ENCODE measurements at places on chromosomes 1 and 21. TPM values are rescaled to one million over a fixed set of nuclear protein-coding genes. Genes with fewer than 3 reads are reported as not detected.
A peak's percentile ranks its signal among the peaks of the same experiment; 100 is the strongest.

- no peak overlapping the region for H3K4me3 ChIP-seq
- H3K27ac ChIP-seq = no peak overlapping the region
- DNase-seq = no peak
- peaks cover 63% of the 10 kb centered on the region for H3K27me3 ChIP-seq
- no peaks in the 10 kb centered on the region for H3K4me1 ChIP-seq
- no peaks in the 10 kb centered on the region for H3K36me3 ChIP-seq
Observed at GRCh38 chr1:34178072-34178471, 1.4 kb downstream of the C1orf94 start.

- H3K36me3 ChIP-seq = no peaks in the 10 kb centered on the region
- H3K27me3 ChIP-seq = peaks cover 12% of the 10 kb centered on the region
- H3K4me1 ChIP-seq = peaks cover 27% of the 10 kb centered on the region
- DNase-seq = no peak
Observed at GRCh38 chr1:116713474-116713873, 40.8 kb upstream of the CD2 start.

DNA sequence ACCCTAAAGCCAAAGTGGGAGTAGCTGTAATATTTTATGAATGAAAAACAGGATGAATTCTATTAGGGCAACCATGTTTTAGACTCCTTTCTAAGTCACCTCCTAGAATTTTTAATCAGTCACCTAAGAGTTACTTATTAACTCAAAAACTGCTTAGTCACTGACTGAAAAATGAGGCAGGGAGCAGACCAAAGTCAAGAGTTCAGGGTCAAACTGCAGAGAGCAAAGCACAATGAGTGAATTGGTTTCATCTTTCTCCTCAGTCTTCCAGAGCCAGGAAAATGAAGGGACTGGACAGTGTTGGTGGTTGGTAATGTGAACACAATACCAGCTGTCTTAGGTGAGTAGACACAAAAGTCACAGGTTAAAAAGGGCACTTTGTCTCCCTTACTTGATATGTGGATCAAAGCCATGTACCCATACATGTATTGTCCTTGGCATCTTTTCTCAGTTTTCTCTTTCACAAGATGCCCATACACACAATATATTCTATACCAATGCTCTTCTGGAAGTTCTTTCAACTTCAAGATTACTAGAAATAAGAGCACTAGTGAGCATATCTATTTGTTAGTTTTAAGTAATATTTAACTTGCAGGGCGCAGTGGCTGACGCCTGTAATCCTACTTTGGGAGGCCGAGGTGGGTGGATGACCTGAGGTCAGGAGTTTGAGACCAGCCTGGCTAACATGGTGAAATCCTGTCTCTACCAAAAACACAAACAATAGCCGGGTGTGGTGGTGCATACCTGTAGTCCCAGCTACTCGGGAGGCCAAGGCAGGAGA is 42.2 kb downstream of the ATP1B1 start:
- no peaks in the 10 kb centered on the region for H3K4me1 ChIP-seq
- no peaks in the 10 kb centered on the region for H3K27me3 ChIP-seq
- no peaks in the 10 kb centered on the region for H3K36me3 ChIP-seq
- no peak overlapping the region for H3K27ac ChIP-seq
- H3K4me3 ChIP-seq = no peak overlapping the region
- DNase-seq = no peak

- H3K27ac ChIP-seq = no peak overlapping the region
- no peak for DNase-seq
- H3K27me3 ChIP-seq = no peaks in the 10 kb centered on the region
- no peaks in the 10 kb centered on the region for H3K4me1 ChIP-seq
Observed at GRCh38 chr1:232218955-232219865, 410.7 kb downstream of the SIPA1L2 start.

DNA sequence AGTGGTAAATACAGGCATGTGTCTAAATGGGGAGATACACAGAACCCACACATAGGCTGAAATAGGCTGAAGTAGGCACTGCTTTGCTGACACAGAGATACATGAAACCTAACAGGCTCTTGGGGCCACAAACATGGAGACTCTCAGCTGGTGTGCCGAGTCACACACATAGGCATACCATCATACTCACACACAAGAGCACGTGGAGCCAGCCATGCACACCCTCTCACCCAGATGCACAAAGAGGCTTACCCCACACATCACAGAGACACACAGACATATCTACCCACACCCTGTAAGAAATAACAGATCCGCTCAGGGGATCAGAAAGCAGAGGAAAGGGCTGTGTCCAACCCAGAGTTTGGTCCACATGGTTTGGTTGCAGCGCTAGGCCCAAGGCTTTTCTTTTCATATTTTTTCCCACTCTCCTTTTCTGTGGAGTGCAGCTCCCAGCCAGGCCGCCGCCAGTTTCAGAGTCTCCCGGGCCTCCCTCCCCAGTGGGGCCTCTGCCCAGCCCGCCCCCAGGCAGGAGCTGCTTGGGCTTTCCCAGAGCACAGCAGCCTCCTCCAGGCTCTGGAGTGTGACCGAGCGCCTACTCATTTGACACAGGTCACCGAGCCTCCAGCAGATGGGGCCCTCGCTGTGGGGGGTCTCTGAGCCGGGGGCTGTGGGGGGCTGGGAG is 3.9 kb upstream of the POU3F1 start:
- DNase-seq = no peak
- H3K27ac ChIP-seq = no peak overlapping the region

- peak within 1 kb of the TSS; percentile 97 for H3K4me3 ChIP-seq
- peak within 1 kb of the TSS; percentile 98 for H3K27ac ChIP-seq
- H3K36me3 ChIP-seq = peaks cover 9% of the 10 kb centered on the region
- peaks cover 29% of the 10 kb centered on the region for H3K4me1 ChIP-seq
- peak; percentile 94 for DNase-seq
Observed at GRCh38 chr1:114581335-114582287, at the start of gene BCAS2. Gene BCAS2, minus strand, starts transcription at chr1:114581615. Its CDS starts 24 bp downstream, at chr1:114581591.

- DNase-seq = peak; percentile 22
- H3K27ac ChIP-seq = peak overlapping the region; percentile 75
- no peaks in the 10 kb centered on the region for H3K27me3 ChIP-seq
- H3K4me3 ChIP-seq = peak overlapping the region; percentile 49
- H3K36me3 ChIP-seq = no peaks in the 10 kb centered on the region
Observed at GRCh38 chr1:155540000-155540874, 22.4 kb downstream of the ASH1L start.

- H3K4me1 ChIP-seq = no peaks in the 10 kb centered on the region
- DNase-seq = no peak
- H3K4me3 ChIP-seq = no peak overlapping the region
- H3K27ac ChIP-seq = no peak overlapping the region
Observed at GRCh38 chr1:192088496-192088895, 69.8 kb upstream of the RGS18 start.

GRCh38 chr1:116434849-116435248 is 61.8 kb downstream of the ATP1A1 start:
- H3K27me3 ChIP-seq = peaks cover 9% of the 10 kb centered on the region
- no peaks in the 10 kb centered on the region for H3K36me3 ChIP-seq
- H3K4me1 ChIP-seq = no peaks in the 10 kb centered on the region
- no peak for DNase-seq
- no peak overlapping the region for H3K4me3 ChIP-seq
- H3K27ac ChIP-seq = no peak overlapping the region

- DNase-seq = no peak
- H3K36me3 ChIP-seq = no peaks in the 10 kb centered on the region
- no peaks in the 10 kb centered on the region for H3K4me1 ChIP-seq
- H3K27ac ChIP-seq = no peak overlapping the region
- no peaks in the 10 kb centered on the region for H3K27me3 ChIP-seq
- no peak overlapping the region for H3K4me3 ChIP-seq
Observed at GRCh38 chr1:176701151-176701866, 238.3 kb downstream of the PAPPA2 start.

DNA sequence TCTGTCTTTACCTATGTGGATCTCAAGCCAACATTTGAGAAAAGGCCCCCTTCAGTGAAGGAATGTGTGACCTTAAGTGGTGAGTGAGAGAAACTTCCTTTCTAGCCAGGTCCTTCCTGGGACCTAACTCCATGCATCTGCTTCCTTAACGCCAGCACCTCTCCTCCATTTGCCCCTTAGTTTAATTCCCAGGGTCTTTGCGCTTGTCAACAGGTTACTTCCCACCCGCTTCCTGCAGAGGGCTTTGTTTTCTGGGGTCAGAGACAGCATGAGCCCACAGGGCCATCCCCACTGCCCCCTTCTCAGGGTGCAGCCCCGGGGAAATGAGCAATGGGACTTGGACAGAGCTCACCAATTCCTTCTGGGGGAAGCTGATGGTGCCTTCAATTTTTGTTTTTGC is 54.8 kb downstream of the EVA1C start:
- no peak overlapping the region for H3K27ac ChIP-seq
- H3K4me1 ChIP-seq = no peaks in the 10 kb centered on the region
- no peak overlapping the region for H3K4me3 ChIP-seq
- no peak for DNase-seq
- H3K36me3 ChIP-seq = peaks cover 2% of the 10 kb centered on the region

GRCh38 chr1:44934791-44935190 is 51.6 kb downstream of the EIF2B3 start:
- DNase-seq = no peak
- H3K27ac ChIP-seq = no peak overlapping the region
- no peaks in the 10 kb centered on the region for H3K27me3 ChIP-seq
- no peak overlapping the region for H3K4me3 ChIP-seq

DNA sequence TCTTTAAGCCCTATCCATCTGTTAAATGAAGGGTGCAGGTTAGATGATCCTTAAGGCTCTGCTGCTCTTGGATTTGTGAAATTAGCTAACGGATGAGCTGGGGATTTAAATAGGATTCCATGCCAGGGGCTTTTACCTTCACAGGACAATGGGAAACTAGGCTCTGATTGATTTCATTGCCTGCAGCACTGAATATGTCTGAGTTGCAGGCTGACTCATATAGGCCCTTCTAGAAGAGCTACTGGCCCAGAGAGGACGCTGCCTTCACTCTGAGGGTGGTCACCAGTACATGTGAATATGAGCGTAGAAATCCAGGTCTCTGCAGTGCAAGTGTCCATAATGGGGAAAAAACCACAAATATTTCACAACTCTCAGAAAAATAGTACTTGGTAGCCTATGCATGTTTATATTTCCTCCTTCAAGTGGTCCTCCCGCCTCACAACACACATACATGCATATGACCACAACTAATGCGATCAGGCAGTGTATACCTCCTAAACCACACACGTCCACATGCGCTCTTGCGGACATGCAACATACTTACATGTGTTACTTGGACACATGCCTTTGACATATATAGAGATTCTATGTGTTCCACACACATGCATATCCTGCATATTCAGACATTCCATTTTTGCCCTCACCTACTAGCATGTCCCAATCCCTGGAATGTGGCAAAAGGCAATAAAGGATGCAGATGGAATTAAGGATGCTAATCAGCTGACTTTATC is 233.8 kb upstream of the JUN start:
- peaks cover 54% of the 10 kb centered on the region for H3K4me1 ChIP-seq
- DNase-seq = no peak
- no peak overlapping the region for H3K4me3 ChIP-seq
- no peak overlapping the region for H3K27ac ChIP-seq
- no peaks in the 10 kb centered on the region for H3K27me3 ChIP-seq

GRCh38 chr1:24317956-24318614 is 1.1 kb upstream of the GRHL3 start:
- H3K36me3 ChIP-seq = no peaks in the 10 kb centered on the region
- no peak overlapping the region for H3K27ac ChIP-seq
- DNase-seq = no peak
- peaks cover 53% of the 10 kb centered on the region for H3K4me1 ChIP-seq

DNA sequence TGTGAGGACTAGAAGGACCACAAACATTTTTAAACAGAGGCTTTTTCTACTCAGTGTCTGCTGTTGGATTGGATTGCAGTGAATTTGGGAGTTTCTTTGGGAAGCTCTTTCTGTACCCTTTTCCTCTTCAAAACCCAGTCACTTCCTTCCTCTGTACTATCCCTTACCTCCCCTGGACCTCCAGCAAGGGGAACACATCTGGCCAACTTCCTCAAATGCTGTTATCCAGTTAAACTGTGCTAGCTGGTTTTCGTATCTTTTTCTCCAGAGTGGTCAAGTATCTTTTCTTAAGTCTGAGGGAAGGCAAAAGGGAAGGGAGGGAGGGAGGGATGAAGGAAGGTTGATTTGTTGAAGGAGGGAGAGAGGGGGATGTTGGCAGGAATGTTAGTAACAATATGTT is 99.2 kb upstream of the TNR start:
- no peaks in the 10 kb centered on the region for H3K36me3 ChIP-seq
- no peak overlapping the region for H3K27ac ChIP-seq
- H3K27me3 ChIP-seq = peaks cover 20% of the 10 kb centered on the region
- DNase-seq = no peak
- no peak overlapping the region for H3K4me3 ChIP-seq

DNA sequence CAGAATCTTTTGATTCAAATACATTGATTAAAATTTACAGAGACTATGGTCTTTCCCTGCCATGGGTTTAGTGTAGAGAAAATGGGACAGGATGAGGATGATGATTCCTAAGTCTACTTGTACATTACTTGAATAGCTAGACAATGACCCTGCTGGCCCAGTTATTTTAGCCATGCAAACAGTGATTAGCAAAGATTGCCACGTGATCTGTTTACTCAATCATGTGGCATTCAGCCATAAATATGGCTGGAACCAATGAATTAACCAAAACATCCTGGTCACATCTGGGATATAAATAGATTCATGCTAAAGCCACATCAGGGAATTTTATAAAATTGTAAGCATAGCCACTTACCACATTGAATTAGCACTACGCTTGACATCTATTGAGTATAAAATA is 167.3 kb downstream of the PBX1 start:
- H3K4me1 ChIP-seq = no peaks in the 10 kb centered on the region
- H3K4me3 ChIP-seq = no peak overlapping the region
- no peak for DNase-seq
- H3K36me3 ChIP-seq = no peaks in the 10 kb centered on the region
- H3K27me3 ChIP-seq = no peaks in the 10 kb centered on the region
- no peak overlapping the region for H3K27ac ChIP-seq

The FMO2 gene
- total RNA-seq = not detected

The OR10K2 gene
- total RNA-seq = not detected

The SLC1A7 gene
- not detected for total RNA-seq

The GJB4 gene
- not detected for total RNA-seq

The MAGI3 gene
- 5.5 TPM for total RNA-seq

The LPGAT1 gene
- total RNA-seq = 28.3 TPM

The LRRC38 gene
- not detected for total RNA-seq

The PRRC2C gene
- total RNA-seq = 286 TPM

Measured in activated T-cell treated with anti-CD3 and anti-CD28 coated beads, Interleukin-2, amount 50 U/mL, for 72 hours (primary cell).